ENCODE measurements at places on chromosomes 11 and 22.

DNA sequence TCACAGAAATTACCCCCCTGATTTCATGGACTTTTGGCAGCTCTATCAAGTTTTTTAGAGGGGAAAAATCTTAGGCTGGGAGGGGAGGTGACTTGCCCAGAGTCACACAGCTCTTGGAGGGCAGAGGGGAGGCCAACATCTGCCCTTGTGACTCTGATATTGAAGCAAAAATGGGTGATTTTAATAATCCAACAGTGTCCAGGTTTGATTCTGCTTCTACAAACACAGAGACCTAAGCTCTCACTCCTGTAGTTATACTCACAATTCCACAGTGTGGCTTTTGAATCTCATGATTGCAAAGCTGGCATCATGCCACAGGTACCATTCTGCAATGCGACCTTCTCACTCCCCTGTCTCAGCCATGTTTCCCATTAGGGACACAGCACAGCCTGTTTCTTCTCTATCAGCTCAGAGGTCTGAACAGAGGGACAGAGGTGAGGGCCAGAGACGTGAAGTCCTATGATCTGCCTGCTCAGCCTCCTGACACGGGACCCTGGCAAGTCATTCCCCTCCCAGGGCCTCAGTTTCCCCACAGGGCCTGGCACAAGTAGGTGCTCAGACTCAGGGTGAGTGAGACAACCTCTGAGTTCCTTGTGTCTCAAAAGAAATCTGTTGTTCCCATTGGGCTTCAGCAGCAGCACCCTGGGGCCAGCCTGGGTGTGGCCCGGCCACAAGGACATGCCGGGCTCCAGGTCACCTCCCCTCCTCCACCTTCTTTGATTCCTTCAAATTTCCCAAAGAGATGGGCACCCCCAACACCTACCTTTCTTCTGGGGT is 766 bp downstream of the APOL2 start:
- no peak for DNase-seq

DNA sequence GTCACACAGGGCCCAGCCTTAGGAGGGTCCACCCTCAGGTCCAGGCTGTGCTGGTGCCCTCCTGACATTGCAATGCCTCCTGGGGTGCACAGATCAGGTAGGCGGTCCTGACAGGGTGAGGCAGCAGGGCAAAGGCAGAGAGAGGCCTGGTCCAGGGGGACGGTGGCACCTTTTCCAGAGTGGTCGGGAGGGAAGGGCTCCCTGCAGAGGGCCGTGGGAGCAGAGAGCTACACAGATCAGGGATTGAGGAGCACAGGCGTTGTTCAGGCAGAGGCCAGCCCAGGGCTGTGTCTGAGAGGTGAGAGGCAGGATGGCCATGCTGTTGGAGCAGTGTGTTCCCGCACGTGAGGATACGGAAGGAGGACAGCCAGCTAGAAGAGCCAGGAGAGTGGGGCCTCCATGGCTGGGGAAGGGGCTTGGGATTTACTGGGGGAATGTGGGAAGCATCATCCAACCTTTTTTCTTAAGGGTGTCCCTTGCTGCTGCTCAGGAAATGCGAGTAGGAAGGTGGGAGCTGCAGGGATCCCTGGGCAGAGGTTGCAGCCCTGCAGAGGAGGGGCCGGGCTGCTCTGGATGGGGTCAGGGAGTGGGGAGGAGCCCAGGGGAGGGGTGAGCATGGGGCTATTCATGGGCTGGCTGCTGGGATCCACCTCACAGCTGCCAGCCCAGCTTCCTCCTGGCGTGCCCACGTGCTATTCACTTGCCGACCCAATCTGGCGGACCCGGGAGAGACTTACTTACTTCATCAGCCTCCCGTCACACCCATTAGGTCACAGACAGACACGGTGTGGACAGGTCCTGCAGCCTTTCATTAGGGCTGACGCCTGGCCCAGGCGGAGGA is 1516.4 kb downstream of the TBC1D22A start:
- DNase-seq: no peak

GRCh38 chr11:130411223-130411622 is 17.2 kb downstream of the ADAMTS8 start:
- DNase-seq: no peak

DNA sequence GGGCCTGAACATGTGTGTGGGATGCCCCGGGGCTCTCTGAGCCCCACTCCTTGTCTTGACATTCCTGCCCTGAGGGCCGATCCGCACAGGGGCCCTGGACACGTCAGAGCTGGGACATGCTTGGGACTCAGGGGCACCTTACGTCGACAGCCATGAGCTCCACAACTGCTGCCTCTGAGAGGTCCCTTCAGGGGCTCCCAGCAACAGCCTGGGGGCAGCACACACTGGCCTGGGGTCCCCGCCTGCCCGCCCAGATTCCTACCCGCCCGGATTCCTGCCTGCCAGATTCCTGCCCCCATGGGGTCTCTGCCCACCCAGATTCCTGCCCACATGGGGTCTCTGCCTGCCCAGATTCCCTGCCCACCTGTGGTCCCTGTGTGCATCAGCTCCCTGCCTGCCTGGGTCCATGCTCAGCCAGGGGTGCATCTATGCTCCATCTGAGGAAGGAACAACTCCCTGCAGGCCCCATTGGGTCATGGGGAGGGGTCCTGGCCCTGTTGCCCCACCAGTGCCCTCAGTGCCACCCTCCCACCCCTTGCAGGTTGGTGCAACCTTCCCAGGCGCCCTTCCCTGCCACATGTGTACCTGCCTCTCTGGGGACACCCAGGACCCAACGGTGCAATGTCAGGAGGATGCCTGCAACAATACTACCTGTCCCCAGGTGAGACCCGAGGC is 35.7 kb downstream of the MUC5B start:
- DNase-seq: no peak

- DNase-seq: no peak
Measured at GRCh38 chr11:113574586-113574985, 99.4 kb upstream of the DRD2 start.

DNA sequence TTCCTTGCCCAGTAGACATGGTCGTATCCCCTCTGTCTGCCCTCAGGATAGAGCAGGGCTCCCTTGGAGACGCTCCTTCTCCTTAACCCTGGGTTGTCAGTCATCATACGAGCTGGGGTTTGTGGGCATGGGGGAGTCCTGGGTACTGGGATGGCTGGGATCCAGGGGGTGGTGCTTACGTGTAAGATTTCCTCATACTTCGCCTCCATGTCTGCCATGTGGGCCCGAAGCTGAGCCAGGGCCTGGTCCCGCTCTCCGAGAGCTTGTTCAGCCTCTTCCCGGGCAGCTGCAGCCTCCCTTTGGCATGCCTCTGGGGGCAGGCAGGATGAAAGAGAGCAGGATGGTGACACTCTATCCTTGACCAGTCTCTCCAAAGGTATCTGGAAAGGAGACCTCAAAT is 5.3 kb downstream of the NHERF4 start:
- no peak for DNase-seq
